T-helper 2 cell treated with Interferon-gamma antibody and Interleukin-4, amounts not matched to agents 5 μg/mL and 100 μg/mL, for 36 hours (primary cell): ENCODE measurements at places on chromosomes 7 and 10.

DNA sequence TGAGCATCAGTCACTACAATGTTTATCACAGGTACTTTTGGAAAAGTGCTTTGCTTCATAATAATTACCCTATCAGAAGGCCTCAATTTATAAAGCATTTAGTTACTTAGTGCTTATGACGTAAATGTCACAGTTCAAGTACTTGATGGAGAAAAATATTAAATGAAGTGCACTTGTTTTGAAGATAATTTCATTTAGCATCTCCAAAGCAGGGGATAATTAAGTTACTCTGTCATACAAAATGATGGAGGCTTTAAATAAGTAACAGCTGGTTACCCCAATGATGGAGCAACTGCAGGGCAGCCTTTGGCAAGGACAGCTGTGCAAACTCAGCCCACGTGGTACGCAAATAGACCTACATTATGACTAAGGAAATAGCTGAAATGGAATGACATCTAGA, 768.8 kb downstream of the GRM8 start:
- no peaks in the 10 kb centered on the region for H3K27me3 ChIP-seq
- no peak overlapping the region for H3K4me3 ChIP-seq
- H3K4me1 ChIP-seq: no peaks in the 10 kb centered on the region
- H3K27ac ChIP-seq: no peak overlapping the region

GRCh38 chr10:25912866-25913265, 21.2 kb upstream of the MYO3A start:
- H3K4me1 ChIP-seq: no peaks in the 10 kb centered on the region
- H3K36me3 ChIP-seq: no peaks in the 10 kb centered on the region
- no peak overlapping the region for H3K27ac ChIP-seq
- H3K27me3 ChIP-seq: no peaks in the 10 kb centered on the region
- no peak overlapping the region for H3K4me3 ChIP-seq
- DNase-seq: no peak

GRCh38 chr7:36723951-36724664, at the start of gene AOAH:
TSS of gene AOAH (minus strand) at chr7:36724494. CDS start at chr7:36724148, 346 bp downstream.
- peaks cover 77% of the 10 kb centered on the region for H3K4me1 ChIP-seq
- H3K27ac ChIP-seq: peak within 1 kb of the TSS; percentile 96
- peak; percentile 83 for DNase-seq
- peaks cover 23% of the 10 kb centered on the region for H3K36me3 ChIP-seq

GRCh38 chr10:21989453-21990154, 13.9 kb downstream of the DNAJC1 start:
- H3K4me3 ChIP-seq: no peak overlapping the region
- no peaks in the 10 kb centered on the region for H3K4me1 ChIP-seq
- peak; percentile 11 for DNase-seq

DNA sequence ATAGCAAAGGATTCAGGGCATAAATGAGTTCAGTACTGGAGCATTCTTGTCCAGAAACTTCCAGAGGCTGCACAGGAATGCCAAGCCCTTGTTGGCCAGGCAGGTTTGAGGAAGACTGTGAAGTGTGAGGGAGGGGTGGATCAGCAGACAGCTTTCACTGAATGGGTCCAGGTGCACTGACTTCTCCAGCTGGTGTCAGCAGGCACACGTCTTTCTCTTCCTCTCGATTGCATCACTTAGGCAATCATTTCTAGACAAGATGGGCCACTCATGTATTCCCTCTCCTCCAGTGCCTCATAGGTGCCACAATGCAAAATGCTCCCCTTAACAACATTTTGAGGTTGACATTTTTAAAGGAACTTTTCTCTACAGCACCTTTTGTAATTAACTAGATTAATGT, 15.6 kb upstream of the PLEKHS1 start:
- H3K27ac ChIP-seq: no peak overlapping the region
- peaks cover 2% of the 10 kb centered on the region for H3K4me1 ChIP-seq
- DNase-seq: no peak
- no peak overlapping the region for H3K4me3 ChIP-seq

DNA sequence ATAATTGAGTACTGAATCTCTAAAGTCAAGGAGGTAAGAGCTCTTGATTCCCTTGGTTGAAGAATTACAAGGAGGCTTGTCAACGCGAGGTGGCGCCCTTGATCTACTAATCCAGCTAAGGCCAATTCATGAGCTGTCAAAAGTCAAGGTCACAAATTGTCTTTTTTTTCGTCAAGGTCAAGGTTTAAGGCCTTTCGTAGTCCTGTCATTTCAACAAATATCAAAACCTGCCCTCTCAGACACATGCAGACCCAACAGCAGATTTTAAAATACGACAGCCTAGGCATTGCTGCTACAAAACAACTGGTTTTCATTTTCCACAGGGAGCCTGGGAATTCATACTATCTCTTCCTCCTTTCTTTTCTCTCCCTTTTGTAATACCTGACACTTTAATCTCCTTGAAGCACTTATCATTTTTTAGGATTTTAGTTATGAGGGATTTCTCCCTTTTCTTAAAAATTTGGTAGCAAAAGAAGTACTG, 3.6 kb downstream of the HOXA13 start:
- H3K27me3 ChIP-seq: peaks cover 81% of the 10 kb centered on the region
- H3K27ac ChIP-seq: no peak overlapping the region
- H3K4me1 ChIP-seq: no peaks in the 10 kb centered on the region
- H3K4me3 ChIP-seq: no peak overlapping the region
- peak; percentile 47 for DNase-seq
- H3K36me3 ChIP-seq: peaks cover 2% of the 10 kb centered on the region

DNA sequence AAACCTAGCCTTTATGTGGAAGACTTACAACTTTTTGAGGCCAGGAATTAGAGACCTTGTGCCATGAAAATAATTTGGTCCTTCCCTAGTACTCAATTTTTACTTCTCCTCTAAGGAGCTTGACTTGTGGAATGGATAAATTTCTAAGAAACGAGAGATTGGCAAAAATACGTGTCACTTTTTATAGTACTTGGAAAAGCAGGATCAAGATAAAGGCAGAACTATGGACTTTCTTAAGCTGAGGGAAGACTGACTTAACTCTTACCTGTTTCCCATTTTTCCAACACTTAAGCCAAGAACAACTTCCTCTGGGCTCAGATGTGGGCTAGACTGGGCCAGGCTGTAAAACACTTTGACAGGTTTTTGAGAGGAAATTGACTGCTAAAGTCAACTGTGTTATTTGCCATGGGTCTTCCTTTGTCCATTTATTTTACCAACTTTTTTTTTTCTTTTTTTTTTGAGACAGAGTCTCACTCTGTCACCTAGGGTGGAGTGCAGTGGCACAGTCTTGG, 2.0 kb upstream of the WBP1L start:
- H3K27ac ChIP-seq: no peak overlapping the region
- no peak for DNase-seq
- H3K27me3 ChIP-seq: no peaks in the 10 kb centered on the region
- no peak overlapping the region for H3K4me3 ChIP-seq
- peaks cover 26% of the 10 kb centered on the region for H3K4me1 ChIP-seq

GRCh38 chr7:44580945-44581878, 819 bp downstream of the TMED4 start:
- peak overlapping the region; percentile 85 for H3K27ac ChIP-seq
- H3K4me3 ChIP-seq: peak overlapping the region; percentile 93
- peaks cover 20% of the 10 kb centered on the region for H3K4me1 ChIP-seq
- peak; percentile 41 for DNase-seq
- H3K36me3 ChIP-seq: peaks cover 23% of the 10 kb centered on the region

- no peak overlapping the region for H3K4me3 ChIP-seq
- no peaks in the 10 kb centered on the region for H3K36me3 ChIP-seq
- H3K4me1 ChIP-seq: peaks cover 14% of the 10 kb centered on the region
- no peak overlapping the region for H3K27ac ChIP-seq
Observed at GRCh38 chr10:74929197-74929596, 102.8 kb downstream of the KAT6B start.

DNA sequence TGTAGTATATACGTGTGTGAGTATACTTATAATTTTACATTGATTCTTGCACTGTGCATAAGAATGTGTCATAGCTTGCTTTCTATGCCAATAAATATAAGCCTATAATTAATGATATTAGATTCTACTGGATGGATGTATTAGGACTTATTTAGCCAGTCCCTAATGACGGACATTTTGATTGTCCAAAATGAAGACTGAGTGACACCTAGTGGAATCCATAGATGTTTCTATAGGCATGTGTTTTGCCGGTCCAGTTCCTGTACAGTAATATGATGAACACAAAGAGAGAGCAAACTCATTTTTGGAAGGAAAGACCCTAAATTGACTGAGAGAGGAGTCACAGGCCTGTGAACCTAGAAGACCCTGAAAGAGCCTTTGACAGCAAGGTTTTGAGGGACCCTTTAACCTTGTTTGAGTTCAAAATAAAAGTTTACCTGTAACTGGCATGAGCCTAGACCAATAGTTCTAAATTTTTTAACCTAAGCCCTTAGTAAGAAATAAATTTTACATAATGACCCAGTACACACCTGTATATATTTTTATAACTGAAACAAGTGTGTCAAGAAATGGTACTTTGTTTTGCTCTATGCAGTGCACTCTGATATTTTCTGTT, 42.4 kb upstream of the AGBL3 start:
- no peaks in the 10 kb centered on the region for H3K27me3 ChIP-seq
- H3K36me3 ChIP-seq: no peaks in the 10 kb centered on the region
- no peak overlapping the region for H3K4me3 ChIP-seq
- DNase-seq: no peak

- H3K4me1 ChIP-seq: peaks cover 11% of the 10 kb centered on the region
- peaks cover 8% of the 10 kb centered on the region for H3K27me3 ChIP-seq
- no peak for DNase-seq
Observed at GRCh38 chr7:155223503-155223902, 74.2 kb upstream of the INSIG1 start.

DNA sequence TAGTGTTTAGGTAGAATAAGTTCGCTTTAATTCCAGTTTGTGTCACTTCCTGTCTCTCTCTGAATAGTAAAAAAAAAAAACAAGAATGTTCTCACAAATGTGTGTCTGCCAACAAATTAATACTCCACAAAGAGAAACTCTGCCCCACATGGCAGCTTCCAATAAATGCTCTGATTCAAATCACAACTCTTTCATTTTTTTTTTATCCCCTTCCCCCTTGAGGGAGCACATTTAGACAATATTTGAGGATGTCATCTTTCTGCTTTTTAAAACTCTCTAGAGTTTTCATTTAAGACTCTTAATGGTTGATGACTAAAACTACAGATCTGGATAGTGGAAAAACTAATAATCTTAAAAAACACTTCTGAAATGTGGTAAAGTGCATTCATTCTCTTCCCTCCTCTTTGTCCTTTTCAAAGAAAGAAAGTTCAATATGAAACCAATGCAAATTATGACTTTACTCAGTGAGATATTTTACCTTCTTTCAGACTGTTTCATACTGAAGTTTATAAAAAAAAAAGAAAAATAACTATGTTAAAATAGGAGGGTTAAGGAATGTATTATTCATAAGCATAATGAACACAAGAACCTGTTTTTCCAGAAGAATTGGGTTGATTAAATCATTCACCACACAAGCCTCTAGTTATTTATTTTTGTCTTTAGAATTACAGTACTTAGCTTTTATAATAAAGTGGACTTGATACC, 42.3 kb downstream of the ARID5B start:
- peak; percentile 41 for DNase-seq
- peaks cover 59% of the 10 kb centered on the region for H3K36me3 ChIP-seq
- peaks cover 45% of the 10 kb centered on the region for H3K4me1 ChIP-seq
- H3K27me3 ChIP-seq: no peaks in the 10 kb centered on the region
- peak overlapping the region; percentile 89 for H3K27ac ChIP-seq
- H3K4me3 ChIP-seq: peak overlapping the region; percentile 75

DNA sequence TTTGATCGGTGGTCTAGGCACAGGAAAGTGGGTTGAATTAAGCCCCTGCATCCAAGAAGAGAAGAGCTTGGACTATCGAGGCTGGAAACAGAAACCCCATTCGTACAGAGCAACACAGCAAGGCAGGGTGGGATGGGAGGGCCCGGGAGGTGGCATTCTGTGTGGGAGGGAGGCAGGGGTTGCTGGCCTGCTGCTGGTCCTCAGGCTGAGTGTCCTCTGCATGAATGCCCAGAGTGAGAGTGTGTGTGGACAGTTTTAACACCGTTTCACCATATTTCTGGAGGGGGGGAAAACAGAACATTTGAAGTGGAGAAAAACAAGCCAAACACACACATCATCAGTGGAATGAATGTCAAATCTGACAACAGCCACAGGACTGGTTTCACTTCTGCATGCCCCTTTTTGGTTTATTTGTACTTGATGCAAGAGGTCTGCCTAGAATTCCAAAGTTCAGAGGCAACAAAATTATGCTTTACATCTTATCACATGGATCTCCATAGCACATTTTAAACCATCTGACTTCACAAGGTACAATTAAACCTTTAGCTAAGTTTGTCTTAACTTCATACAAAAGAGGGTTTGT, 11.1 kb upstream of the ENO4 start:
- no peak for DNase-seq
- no peaks in the 10 kb centered on the region for H3K4me1 ChIP-seq
- H3K27me3 ChIP-seq: peaks cover 5% of the 10 kb centered on the region
- H3K27ac ChIP-seq: no peak overlapping the region
- H3K36me3 ChIP-seq: no peaks in the 10 kb centered on the region
- H3K4me3 ChIP-seq: no peak overlapping the region

GRCh38 chr7:55588379-55588699, 16.0 kb upstream of the VOPP1 start:
- DNase-seq: no peak
- H3K4me3 ChIP-seq: no peak overlapping the region
- no peaks in the 10 kb centered on the region for H3K36me3 ChIP-seq
- H3K4me1 ChIP-seq: peaks cover 10% of the 10 kb centered on the region
- H3K27me3 ChIP-seq: peaks cover 9% of the 10 kb centered on the region

- H3K36me3 ChIP-seq: no peaks in the 10 kb centered on the region
- no peak overlapping the region for H3K27ac ChIP-seq
- no peak for DNase-seq
Observed at GRCh38 chr10:57026307-57026706, 665.2 kb upstream of the ZWINT start.

- no peak overlapping the region for H3K4me3 ChIP-seq
- no peaks in the 10 kb centered on the region for H3K4me1 ChIP-seq
- no peaks in the 10 kb centered on the region for H3K27me3 ChIP-seq
- DNase-seq: no peak
- H3K27ac ChIP-seq: no peak overlapping the region
- no peaks in the 10 kb centered on the region for H3K36me3 ChIP-seq
Observed at GRCh38 chr7:20574784-20575720, 40.4 kb upstream of the ABCB5 start.
